ENCODE measurements at places on chromosomes 12 and 14.
A peak's percentile ranks its signal among the peaks of the same experiment; 100 is the strongest.

DNA sequence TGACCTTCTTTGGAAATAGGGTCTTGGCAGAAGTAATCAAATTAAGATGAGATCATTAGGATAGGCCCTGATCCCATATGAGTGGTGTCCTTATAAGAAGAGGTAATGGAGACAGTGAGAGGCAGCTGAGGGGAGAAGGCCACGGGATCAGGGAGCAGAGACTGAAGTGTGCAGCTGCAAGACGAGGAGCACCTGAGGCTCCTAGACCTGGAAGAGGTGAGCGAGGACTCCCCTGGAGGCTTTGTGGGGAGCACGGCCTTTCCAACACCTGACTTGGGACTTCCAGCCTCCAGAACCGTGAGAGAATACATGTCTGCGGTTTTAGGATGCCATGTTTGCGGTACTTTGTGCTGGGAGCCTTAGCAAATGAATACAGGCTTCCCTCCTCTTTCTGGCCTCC lies 37.5 kb downstream of the LRTM2 start:
- no peak for DNase-seq

DNA sequence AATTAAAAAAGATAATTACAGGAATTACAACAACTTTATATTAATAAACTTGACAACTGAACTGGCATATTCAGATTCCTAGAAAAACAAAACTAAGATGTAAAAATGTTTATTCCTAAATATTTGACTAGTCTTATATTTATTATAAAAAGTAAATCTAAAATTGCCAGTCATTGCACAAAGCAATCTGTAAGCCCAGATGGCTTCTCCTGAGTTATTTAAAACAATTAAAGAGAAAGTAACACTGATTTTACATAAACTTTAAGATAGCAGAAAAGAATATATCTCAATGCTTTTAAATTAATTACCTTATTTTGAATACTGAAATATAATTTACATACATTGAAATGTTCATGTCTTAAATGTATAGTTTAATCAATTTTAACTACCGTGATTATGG lies 434.1 kb upstream of the RPL10L start:
- DNase-seq, result no peak

DNA sequence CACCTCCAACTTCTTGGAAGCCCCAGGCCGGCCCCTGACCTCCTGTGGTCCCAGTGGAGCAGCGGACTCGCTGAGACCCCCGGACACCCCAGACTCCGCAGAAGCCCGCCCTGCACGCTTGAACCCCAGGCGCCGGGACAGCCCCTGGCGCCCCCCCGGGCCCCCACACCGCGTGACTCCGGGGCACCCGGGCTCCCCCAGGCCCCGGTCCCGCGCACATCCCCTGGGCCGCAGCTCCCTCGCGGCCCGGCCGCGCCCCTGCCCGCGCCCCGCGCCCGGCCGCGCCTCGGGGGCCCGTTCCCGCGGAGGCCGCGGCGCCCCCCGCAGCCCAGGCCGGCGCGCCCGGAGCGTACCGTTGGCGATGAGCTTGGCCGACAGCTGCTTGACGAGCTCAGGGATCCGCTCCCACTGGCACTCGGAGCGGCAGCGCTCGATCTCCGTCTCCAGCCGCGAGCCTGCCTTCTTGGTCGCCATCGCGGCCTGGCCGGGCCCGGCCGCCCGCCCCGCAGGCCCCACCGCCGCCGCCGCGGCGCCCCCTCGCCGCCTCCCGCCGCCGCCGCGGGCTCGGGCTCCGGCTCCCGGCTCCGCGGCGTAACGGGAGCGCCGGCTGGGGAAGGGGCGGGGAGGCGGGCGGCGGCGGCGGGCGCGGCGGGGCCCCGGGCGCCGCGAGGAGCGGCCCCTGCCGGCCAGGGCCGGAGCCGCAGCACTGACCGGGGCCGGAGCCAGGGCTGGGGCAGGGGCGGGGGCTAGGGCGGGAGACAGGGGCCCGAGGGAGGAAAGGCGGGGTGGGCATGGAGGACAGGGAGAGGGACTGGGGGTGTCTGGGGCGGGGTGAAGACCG lies at the start of gene TTC7B:
Gene TTC7B, minus strand, starts transcription at position 609 of the 841 bp plus-strand sequence. Its CDS starts 135 bp downstream, at position 474.
- peak; percentile 91 for DNase-seq

DNA sequence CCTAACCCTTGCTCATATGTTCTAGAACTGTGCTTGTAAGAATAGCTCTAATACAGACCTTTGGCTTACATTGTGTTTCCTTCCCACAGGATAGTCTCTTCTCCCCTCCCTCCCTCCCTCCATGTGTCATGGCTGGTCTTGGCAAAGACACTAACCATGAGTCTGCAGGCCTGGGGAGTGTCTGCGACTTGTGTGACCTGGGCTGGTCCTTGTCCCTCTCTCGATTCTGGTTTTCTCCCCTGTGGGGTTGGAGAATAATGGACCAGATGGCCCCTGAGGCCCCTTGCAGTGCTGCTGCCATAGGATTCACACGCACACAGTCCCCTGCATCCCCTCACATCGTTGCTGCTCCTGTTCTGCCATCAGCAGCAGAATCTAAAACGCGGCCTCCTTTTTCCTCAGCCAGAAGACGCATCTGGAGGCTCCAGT lies 30.3 kb downstream of the DEGS2 start:
- no peak for DNase-seq

- no peak for DNase-seq
These were observed 31.7 kb downstream of the ANO2 start for GRCh38 chr12:5913387-5913786.

DNA sequence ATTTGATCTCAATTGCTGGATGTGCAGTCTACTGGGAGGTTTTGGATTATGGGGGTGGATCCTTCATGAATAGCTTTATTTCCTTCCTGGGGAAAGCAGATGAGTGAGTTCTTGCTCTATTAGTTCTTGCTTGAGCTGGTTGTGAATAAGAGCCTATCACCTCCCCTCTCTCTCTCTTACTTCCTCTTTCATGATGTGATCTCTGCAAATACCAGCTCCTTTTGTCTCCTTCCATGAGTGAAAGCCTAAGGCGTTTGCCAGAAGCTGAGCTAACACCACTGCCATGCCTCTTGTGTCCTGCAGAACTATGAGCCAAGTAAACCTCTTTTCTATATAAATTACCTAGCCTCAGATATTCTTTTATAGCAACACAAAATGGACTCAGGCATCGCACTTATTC lies 302.7 kb downstream of the CCER1 start:
- DNase-seq, result no peak

DNA sequence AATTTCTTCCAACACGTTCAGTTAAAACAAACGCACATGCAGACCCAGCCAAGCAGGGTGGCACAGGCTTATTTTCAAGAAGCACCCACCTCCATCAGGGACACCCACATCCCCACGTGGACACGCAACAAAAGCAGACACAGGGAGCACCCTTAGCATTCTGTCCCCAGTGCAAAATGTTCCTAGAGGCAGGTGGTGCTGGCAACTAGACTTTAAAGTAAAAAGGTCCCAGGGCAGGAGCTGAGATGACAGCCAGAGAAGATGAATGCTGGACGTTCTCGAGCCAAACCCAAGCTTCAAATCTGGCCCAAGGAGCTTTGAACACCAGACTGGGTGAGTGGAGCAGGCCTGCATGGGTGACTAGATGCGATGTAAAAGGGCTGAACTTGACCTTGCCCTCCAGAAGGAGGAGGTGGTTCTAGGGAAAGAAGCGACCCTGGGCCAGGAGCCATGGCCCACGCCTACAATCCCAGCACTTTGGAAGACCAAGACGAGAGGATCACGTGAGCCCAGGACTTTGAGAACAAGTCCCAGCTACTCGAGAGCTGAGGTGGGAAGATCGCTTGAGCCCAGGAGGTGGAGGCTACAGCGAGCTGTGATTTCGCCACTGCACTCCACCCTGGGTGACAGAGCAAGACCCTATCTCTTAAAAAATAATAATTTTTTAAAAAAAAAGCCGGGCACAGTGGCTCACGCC lies 47.3 kb downstream of the KDM2B start:
- no peak for DNase-seq

- no peak for DNase-seq
These were observed 12.5 kb downstream of the PGAM5 start for GRCh38 chr12:132723015-132723763.

DNA sequence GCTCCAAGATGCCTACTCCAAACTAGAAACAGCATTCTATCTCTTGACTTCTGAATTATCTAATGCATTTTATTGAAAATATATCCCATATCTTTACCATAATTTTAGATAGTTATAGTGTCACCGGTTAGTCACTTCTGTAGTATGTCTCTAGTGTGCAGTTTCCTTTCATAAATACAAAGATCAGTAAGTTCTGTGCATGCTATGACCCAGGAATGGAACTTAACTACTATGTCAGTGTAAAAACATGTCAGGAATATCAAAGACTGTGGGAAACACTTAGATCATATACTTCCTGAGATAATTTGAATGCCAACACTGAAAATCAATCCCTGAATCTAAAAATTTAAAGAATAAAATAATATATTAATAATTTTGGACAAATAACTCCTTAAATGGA lies 237.6 kb downstream of the ATXN7L3B start:
- DNase-seq, result no peak

DNA sequence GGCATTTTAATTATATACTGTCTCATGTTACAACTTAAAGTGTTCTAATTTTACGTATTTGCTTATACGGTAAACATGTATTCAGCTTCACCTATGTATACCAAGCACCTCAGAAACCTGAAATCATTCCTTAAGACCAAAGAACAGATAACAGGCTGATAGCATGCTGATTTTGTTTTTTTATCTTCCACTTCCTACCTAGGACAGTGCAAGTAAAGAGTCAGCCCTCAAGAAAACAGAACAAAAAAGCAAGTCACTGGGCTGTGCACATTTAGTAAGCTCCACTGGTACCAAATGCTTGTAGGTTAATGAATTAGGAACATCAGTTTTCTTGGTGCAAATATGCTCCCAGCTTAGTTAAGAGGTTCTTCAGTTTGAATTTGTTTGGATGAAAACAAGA lies 611.3 kb downstream of the VRK1 start:
- no peak for DNase-seq

DNA sequence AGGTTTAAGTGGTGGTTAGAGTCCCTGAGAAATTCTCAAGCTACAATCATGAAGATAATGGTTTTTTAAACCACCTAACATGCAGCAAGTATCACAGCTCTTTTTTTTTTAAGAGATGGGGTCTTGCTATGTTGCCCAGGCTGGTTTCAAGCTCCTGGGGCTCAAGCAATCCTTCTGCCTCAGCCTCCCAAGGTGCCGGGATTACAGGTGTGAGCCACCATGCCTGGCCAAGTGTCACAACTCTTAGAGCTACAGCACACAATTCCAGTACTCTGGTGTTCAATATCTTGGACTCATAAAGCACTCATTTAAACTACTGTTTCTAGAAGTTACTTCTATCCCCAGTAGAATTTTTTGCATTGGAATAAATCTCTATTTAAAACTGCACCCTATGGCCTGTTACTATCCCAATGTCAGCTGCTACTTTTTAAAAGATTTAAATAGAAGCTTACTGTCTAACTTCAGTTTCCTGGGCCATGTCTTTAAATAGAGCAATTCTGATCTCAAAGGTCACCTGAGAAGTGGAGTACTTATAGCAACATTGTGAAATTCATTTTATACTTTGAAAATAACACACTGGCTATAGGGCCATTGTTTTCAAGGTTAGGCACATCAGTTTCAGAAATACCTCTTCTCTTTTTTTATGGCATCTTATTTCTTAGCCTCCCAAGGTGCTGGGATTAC lies 10.3 kb downstream of the LYSET start:
- no peak for DNase-seq

- no peak for DNase-seq
These were observed 28.8 kb downstream of the HOXC4 start for GRCh38 chr12:54082397-54082892.

DNA sequence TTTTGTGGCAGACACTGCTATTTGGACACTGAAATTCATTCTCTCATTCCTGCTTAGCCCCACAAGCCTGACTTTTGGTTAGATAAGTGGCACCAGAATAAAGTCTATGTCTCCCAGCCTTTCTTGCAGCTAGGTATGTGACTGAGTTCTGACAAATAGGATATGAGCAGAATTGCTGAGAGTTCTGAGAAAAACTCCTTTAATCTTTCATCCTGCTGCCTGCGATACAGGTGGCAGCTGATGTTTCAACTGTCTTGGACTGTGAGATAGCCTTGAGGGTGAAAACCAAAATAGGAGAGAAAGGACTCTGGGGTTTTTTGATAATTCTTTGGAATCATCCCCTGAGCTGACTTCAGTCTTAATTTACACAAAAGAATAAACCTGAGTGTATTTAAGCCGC lies 55.8 kb downstream of the MBIP start:
- DNase-seq, result no peak

DNA sequence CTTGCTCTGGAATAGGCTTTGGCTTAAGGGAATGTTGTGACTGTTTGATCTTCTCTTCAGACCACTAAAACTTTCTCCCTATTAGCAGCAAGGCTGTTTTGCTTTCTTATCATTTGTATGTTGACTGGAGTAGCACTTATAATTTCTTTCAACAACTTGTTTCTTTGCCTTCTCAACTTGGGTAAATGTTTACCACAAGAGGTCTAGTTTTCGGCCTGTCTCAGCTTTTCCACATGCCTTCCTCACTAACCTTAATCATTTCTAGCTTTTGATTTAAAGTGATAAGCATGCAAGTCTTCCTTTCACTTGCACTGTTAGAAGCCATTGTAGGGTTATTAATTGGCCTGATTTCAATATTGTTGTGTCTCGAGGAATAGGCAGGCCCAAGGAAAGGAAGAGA lies 126.7 kb upstream of the AEBP2 start:
- DNase-seq, result no peak

GRCh38 chr14:37036669-37037341 lies 135.6 kb downstream of the SLC25A21 start:
- no peak for DNase-seq

- DNase-seq, result no peak
These were observed 61.0 kb upstream of the ZDHHC17 start for GRCh38 chr12:76702946-76703345.

DNA sequence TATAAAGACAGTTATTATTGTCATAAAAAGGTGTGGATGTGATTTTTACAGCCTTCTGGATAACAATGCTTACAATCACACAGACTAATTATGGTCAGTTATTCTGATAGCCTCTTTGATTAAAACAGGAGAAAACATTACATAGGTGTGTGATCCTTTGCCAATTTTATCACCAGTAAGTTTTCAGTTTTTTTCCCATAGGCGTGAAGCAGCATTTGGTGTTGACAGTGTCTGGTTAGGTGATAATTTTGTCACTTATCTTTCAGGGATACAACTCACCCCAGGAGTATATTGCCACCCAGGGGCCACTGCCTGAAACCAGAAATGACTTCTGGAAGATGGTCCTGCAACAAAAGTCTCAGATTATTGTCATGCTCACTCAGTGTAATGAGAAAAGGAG lies 208.8 kb downstream of the EPS8 start:
- no peak for DNase-seq

DNA sequence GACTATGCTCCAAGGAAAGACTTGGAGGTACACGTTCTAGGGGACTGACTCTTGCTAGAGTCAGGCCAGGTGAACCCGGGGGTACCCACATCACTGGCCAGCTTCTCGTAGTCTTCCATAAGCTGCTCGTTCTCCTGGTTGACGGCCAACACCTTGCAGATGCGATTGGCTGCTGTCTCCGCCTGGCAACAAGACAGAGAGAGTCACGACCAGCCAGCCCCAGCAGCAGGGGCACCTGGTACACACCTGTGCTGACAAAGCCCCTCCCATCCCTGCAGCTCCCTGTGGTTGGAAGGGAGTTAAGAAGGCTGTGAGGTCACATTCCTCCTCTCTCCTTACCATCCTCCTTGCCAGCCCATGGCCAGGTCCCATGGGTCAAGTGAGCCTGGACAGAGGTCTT lies 85.5 kb downstream of the ACTN1 start:
- no peak for DNase-seq

GRCh38 chr12:8695116-8695515 lies 2.7 kb upstream of the RIMKLB start:
- no peak for DNase-seq

All from H54 (cell line).